Placental epithelial cell (primary cell): ENCODE measurements at places on chromosomes 7 and 10. TPM values are rescaled to one million over a fixed set of nuclear protein-coding genes. Genes with fewer than 3 reads are reported as not detected.

The OR2AE1 gene
- under 0.01 and 0.54 TPM in 2 replicates for total RNA-seq

The EPO gene
- total RNA-seq, result 0.22 and 0.39 TPM in 2 replicates

The KCNIP2 gene
- 0.65 and 2.4 TPM in 2 replicates for total RNA-seq

The TMEM130 gene
- not detected in 2 replicates for total RNA-seq

The PRF1 gene
- not detected in 2 replicates for total RNA-seq

The FOXP2 gene
- total RNA-seq, result 0.54 and 1.6 TPM in 2 replicates

The PCLO gene
- 2.0 and 2.1 TPM in 2 replicates for total RNA-seq

The CALCR gene
- total RNA-seq, result not detected in 2 replicates

The LHPP gene
- 18.0 and 22.8 TPM in 2 replicates for total RNA-seq

The ZPBP gene
- not detected in 2 replicates for total RNA-seq

The ARHGEF5 gene
- 29.1 and 55.1 TPM in 2 replicates for total RNA-seq

The SUPV3L1 gene
- total RNA-seq, result 19.4 and 19.6 TPM in 2 replicates

The MYO1G gene
- total RNA-seq, result 0.33 and 0.39 TPM in 2 replicates

The PON3 gene
- total RNA-seq, result 3.8 and 5.1 TPM in 2 replicates

The PLEKHS1 gene
- not detected in 2 replicates for total RNA-seq

The OR6V1 gene
- total RNA-seq, result not detected in 2 replicates

The SEPTIN7 gene
- total RNA-seq, result 128 and 246 TPM in 2 replicates

The FAM25G gene
- 9.0 TPM in 1 of 2 replicates, not detected in the other for total RNA-seq

The DPP6 gene
- under 0.01 TPM in 1 of 2 replicates, not detected in the other for total RNA-seq

The UBN2 gene
- 9.0 and 12.2 TPM in 2 replicates for total RNA-seq
